HCT116 (cell line): ENCODE measurements at places on chromosomes 4 and X. TPM values are rescaled to one million over a fixed set of nuclear protein-coding genes. Genes with fewer than 3 reads are reported as not detected.

Gene MSANTD1
- total RNA-seq: 0.71 TPM

Gene HAND2
- total RNA-seq: not detected

Gene F9
- total RNA-seq: not detected

Gene PRDM8
- 1.4 TPM for total RNA-seq

Gene TGIF2LX
- total RNA-seq: not detected

Gene EXOC1L
- total RNA-seq: not detected

Gene EIF2S3
- 273 TPM for total RNA-seq

Gene RXFP1
- total RNA-seq: not detected

Gene ERCC6L
- 12.5 TPM for total RNA-seq

Gene HERC6
- total RNA-seq: 4.9 TPM

Gene ALAS2
- not detected for total RNA-seq

Gene ACE2
- total RNA-seq: not detected

Gene RS1
- total RNA-seq: not detected

Gene UGT2B11
- not detected for total RNA-seq

Gene ADRA2C
- 28.1 TPM for total RNA-seq

Gene AFP
- 1.6 TPM for total RNA-seq

Gene KDR
- 0.52 TPM for total RNA-seq

Gene NLGN3
- 1.4 TPM for total RNA-seq

Gene RENBP
- 1.3 TPM for total RNA-seq

Gene CT55
- not detected for total RNA-seq

Gene KCTD8
- not detected for total RNA-seq

- peak overlapping the region; percentile 37 for H3K4me3 ChIP-seq
- peaks cover 5% of the 10 kb centered on the region; the same call in 1 of the 2 replicates for H3K4me1 ChIP-seq
- H3K27me3 ChIP-seq: no peaks in the 10 kb centered on the region
- no peaks in the 10 kb centered on the region for H3K36me3 ChIP-seq
- no peak overlapping the region for H3K27ac ChIP-seq
Observed at GRCh38 chr4:92305148-92305877, 1.5 kb downstream of the GRID2 start.

DNA sequence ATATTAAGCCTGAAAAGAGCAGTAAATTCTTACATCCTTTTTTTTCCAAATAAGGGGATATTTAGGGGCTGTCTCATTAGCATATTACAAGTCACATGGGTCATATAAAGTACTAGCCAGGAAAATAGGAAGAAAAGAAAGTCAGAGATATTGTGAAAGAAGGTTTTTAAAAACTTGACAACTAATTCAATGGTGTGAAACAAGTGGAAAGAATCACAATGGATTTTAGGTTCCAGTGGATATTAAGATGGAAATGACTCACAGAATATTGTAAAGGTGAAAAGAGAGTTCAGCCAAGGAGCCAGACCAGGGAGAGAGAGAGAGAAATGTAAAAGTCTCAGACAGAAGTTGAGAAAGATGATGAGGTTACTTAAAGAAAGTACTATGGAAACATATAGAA lies 297.2 kb downstream of the IQCM start:
- no peaks in the 10 kb centered on the region for H3K27me3 ChIP-seq
- H3K27ac ChIP-seq: no peak overlapping the region
- DNase-seq: no peak
- no peak overlapping the region for H3K4me3 ChIP-seq
- no peaks in the 10 kb centered on the region for H3K4me1 ChIP-seq

GRCh38 chrX:54711735-54712134 lies 86.3 kb downstream of the ITIH6 start:
- peaks cover 13% of the 10 kb centered on the region for H3K4me1 ChIP-seq
- no peak overlapping the region for H3K27ac ChIP-seq
- no peaks in the 10 kb centered on the region for H3K36me3 ChIP-seq
- H3K4me3 ChIP-seq: no peak overlapping the region
- no peaks in the 10 kb centered on the region for H3K27me3 ChIP-seq
- no peak for DNase-seq

DNA sequence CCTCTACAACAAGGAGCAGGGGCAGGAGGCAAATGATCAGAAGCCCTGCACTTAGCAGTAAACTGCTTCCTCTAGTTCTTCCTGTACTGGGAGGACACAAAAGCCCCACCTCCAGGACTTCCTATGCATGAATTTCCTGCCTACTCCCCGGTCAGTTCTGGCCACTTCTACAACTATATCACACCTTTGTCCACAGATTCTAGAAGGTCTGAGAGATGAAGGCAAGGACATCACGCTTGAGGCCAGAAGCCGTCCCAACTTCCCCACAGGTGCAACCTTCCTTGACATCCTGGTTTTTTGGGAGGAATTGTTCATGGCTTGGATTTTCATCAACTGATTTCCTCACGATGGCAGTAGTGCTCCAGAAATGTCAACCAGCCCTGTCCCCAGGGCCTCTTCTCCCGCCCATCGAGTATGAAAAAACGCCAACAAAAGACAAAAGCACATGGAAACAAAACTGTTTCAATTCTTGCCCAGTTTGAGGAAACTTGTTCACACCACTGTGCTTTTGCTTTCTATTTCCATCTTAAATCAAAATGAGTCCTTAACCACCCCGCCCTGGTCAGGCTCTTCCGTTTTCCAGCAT lies 206.5 kb upstream of the STK26 start:
- H3K27me3 ChIP-seq: no peaks in the 10 kb centered on the region
- no peaks in the 10 kb centered on the region for H3K36me3 ChIP-seq
- no peak overlapping the region for H3K4me3 ChIP-seq
- no peak overlapping the region for H3K27ac ChIP-seq

DNA sequence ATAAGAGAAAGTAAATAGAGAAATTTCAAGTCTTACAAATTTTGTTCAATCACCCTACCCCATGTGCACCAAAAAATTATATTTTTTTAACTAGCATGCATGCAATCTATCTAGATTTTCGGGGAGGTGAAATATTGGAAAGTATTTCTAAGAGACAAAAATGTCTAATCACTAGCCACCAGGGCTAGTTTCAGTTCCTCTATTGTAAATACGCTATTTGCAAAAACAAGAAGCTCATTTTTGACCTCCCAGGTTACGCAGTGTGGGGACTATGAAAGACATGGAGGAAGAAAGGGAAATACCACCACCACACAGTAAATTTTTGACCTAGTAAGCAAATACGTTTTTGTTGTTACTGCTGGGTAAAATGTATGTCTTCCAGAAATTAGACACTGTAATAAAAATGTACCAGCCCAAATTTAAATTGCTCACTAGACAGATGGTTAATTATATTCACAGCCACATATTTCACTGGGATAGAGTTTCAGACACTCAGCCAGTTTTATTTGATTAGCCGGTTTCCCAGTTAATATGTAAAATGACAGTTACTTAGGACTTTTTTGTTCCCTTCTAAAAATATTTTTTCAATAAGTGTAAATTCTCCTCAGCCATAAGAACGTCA lies 2.2 kb downstream of the NEXMIF start:
- DNase-seq: no peak
- H3K27me3 ChIP-seq: no peaks in the 10 kb centered on the region
- H3K36me3 ChIP-seq: no peaks in the 10 kb centered on the region
- H3K27ac ChIP-seq: no peak overlapping the region
- no peak overlapping the region for H3K4me3 ChIP-seq

DNA sequence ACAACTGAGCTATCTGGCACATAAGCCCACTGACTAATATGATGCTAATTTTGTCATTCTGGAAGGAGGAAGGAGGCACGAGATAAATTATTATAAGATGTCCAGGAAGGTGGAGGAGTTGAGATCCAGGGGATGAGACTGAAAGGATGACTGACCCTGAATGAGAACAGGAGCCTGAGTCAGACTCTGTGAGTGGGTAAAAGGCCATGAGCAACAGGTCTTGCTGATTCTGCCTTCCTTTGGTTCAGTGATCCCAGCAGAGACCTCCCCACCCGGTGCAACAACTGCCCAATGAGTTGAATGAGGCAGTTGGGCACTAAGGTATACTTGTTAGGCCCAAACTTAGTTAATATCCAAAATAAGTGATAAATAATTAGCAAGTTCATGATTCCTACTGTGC lies 238.1 kb upstream of the GPC4 start:
- no peaks in the 10 kb centered on the region for H3K36me3 ChIP-seq
- no peaks in the 10 kb centered on the region for H3K27me3 ChIP-seq
- no peak for DNase-seq
- no peak overlapping the region for H3K4me3 ChIP-seq
- H3K4me1 ChIP-seq: no peaks in the 10 kb centered on the region

DNA sequence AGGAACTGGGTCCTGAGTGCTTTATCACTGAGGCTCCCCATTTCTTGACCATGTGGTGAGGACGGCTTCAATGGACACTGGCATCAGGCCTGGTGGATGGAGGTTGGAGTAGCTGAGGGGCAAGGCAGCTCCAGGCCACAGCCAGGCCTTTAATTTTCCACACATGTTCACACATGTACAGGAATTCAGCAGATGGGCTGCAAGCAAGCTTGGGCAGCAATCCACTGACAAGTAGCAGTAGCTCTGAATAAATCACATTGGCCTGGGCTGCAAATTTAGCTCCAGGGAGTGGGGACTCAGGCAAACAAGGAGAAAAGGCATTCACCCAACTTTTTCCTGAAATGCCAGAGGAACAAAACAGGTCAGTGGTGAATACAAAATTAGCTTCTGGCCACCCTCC lies 107.8 kb upstream of the SCML1 start:
- H3K36me3 ChIP-seq: no peaks in the 10 kb centered on the region
- no peaks in the 10 kb centered on the region for H3K4me1 ChIP-seq
- no peak overlapping the region for H3K4me3 ChIP-seq
- H3K27me3 ChIP-seq: no peaks in the 10 kb centered on the region
- DNase-seq: no peak

GRCh38 chrX:63656871-63657580 lies 128.0 kb downstream of the ARHGEF9 start:
- H3K4me1 ChIP-seq: peaks cover 11% of the 10 kb centered on the region
- H3K27ac ChIP-seq: no peak overlapping the region
- DNase-seq: no peak

- no peak overlapping the region for H3K27ac ChIP-seq
- H3K4me1 ChIP-seq: no peaks in the 10 kb centered on the region
- H3K36me3 ChIP-seq: no peaks in the 10 kb centered on the region
Observed at GRCh38 chrX:124501586-124501985, 155.2 kb downstream of the SH2D1A start.

DNA sequence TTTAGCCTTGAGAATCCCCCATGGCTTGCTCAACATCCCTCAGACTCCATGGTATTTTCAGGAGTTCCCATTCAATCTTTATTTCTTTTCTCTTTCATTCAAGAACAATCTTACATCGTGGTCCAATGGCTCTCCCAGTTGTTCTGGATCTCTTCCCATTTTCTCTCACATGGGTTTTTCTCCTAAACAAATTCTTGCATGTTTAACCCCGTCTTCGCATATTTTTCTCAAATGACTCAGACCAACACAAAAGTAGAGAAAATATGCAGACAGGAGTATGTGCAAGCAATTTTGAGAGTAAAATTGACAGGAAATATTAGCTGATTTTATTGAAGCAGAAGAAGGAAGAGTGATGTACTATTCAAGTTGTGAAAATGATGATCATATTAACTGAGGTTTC lies 396.4 kb upstream of the TRAM1L1 start:
- H3K27ac ChIP-seq: no peak overlapping the region
- no peak for DNase-seq
- no peak overlapping the region for H3K4me3 ChIP-seq
- no peaks in the 10 kb centered on the region for H3K4me1 ChIP-seq

DNA sequence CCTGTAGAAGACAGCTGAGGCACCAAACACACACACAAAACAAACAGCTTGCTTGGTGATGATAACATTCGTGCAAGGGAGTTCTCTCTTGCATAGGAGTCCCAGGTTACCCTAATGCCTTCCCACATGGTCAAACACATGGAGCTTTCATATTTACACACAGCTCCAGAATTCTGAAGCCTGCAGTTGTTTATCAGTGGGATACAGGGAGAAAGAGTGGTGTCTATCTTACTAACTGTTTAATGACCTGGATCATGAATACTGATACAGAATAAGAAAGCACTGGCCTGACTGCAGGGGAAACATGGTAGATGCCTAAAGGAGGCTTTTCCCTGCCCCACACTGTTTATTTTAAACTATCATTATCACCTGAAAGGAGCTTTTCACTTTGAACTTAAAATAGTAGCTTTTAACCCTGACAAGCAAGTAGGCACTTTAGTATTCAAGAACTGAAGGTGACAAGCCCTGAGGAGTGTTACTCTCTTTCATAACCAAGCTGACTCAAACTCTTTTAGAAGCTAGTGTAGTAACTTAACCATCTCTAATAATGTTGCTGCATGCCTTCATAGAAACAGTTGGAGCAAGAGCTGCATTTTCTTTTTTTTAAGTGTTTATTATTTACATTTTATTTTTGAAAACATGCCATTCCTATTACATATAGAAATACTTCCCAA lies 15.6 kb downstream of the TET2 start:
- H3K4me3 ChIP-seq: no peak overlapping the region
- no peaks in the 10 kb centered on the region for H3K4me1 ChIP-seq
- H3K27ac ChIP-seq: no peak overlapping the region
- H3K36me3 ChIP-seq: no peaks in the 10 kb centered on the region

DNA sequence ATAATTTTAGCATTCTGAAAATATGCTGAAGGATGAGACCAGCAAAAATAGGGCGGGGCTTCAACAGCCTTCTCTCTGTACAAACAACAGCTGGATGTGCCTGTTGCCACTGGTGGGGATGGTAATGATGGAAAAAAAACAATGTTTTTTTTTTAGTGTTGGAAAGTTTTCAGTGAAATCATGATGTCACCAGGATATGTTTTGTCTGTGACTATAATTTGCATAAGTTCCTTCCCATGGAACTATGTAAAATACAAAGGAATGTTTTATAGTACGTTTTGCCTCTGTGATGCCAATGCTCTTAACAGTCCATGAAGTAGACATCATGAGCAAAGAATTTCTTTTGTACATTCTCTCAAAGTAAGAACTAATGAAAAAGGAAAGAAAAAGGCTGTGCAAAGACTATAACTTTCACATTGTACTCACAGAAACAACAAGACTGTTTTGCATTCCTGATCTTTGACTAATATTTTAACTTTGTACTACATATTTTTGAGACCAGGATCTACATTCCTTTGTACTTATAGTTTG lies 589.7 kb downstream of the SPRY1 start:
- H3K4me1 ChIP-seq: no peaks in the 10 kb centered on the region
- DNase-seq: no peak
- H3K36me3 ChIP-seq: no peaks in the 10 kb centered on the region
- H3K4me3 ChIP-seq: no peak overlapping the region
- no peak overlapping the region for H3K27ac ChIP-seq
- H3K27me3 ChIP-seq: no peaks in the 10 kb centered on the region

- H3K4me3 ChIP-seq: no peak overlapping the region; the same call in 1 of the 2 replicates
- peak; percentile 12 for DNase-seq
- no peaks in the 10 kb centered on the region for H3K27me3 ChIP-seq
- peaks cover 9% of the 10 kb centered on the region; the same call in 1 of the 2 replicates for H3K4me1 ChIP-seq
Observed at GRCh38 chr4:41600243-41600912, 62.4 kb downstream of the LIMCH1 start.

GRCh38 chrX:118058924-118059323 lies 57.7 kb downstream of the KLHL13 start:
- H3K27me3 ChIP-seq: no peaks in the 10 kb centered on the region
- H3K36me3 ChIP-seq: no peaks in the 10 kb centered on the region
- H3K27ac ChIP-seq: no peak overlapping the region
- DNase-seq: no peak
- H3K4me1 ChIP-seq: no peaks in the 10 kb centered on the region
- H3K4me3 ChIP-seq: no peak overlapping the region
